ENCODE measurements at places on chromosomes 6 and 20.

- DNase-seq, result no peak
These were observed 8.0 kb upstream of the MYLK2 start for GRCh38 chr20:31811198-31811597.

DNA sequence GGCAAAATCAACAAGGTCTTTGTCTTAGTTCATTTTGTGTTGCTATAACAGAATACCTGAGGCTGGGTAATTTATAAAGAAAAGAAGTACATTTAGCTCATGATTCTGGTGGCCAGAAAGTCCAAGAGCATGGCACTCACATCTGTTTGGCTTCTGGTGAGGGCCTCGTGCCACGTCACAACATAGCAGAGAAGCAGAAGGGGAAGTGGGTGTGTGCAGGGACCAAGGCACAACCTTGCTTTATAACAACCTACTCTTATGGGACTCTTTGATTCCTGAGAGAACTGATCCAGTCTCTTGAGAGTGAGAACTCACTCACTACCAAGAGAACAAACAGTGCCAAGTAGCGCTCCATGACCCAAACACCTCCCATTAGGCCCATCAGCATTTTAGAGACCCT lies 25.4 kb downstream of the GABRR2 start:
- no peak for DNase-seq

GRCh38 chr6:124495665-124496190 lies 466.5 kb upstream of the RNF217 start:
- no peak for DNase-seq

GRCh38 chr20:57849521-57850215 lies 139.9 kb upstream of the PMEPA1 start:
- no peak for DNase-seq

DNA sequence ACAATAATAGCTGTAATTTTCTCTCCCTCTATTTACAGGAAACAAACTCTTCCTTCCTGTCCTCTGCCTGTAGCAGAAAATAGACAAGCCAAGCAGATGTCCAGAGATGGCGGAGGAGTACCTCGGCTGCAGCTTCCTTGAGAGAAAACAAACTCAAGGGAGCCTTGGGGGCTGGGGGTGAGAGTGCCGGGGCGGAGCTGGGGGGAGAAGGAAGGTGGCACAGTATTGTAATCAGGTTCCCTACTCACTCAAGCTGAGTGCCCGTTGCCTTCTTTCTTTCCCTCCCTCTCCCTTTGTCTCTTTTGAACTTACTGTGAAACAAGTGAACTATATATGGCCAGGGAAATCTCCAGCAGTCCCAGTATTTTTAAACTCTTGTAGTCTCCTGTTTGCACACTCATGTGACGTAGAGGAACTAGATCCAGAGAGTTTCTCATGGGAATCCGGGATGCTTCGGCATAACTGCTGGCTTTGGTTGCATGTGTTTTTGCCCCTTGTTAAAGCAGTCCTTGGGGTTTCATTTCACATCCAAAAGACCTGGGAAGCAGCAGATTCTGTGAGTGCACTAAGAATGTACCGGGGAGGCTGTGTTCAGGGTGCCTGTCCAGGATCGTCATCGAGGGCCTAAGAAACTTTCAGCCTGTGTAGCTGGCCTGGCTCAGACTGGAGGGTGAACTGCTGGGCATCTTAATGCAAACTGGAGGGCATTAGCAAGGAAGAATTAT lies 44.6 kb upstream of the HDDC2 start:
- no peak for DNase-seq

- DNase-seq, result no peak
These were observed 2.5 kb downstream of the SRMS start for GRCh38 chr20:63544958-63545516.

GRCh38 chr6:113095841-113096240 lies 748.7 kb downstream of the RFPL4B start:
- DNase-seq, result no peak

GRCh38 chr6:144555066-144555465 lies 269.9 kb downstream of the UTRN start:
- DNase-seq, result no peak

- no peak for DNase-seq
These were observed 59.3 kb downstream of the BTBD3 start for GRCh38 chr20:11976966-11977365.

- DNase-seq, result no peak
These were observed 747 bp downstream of the GABRR1 start for GRCh38 chr6:89216411-89216810.

GRCh38 chr6:28206928-28207509 lies 18.1 kb upstream of the ZSCAN9 start:
- DNase-seq, result no peak

- no peak for DNase-seq
These were observed 8.3 kb upstream of the NCOA3 start for GRCh38 chr20:47493175-47493962.

- no peak for DNase-seq
These were observed at the start of gene CNR1 for GRCh38 chr6:88165844-88166492. TSS of gene CNR1 (minus strand) at chr6:88166347. CDS start at chr6:88145274, 21,073 bp downstream.

DNA sequence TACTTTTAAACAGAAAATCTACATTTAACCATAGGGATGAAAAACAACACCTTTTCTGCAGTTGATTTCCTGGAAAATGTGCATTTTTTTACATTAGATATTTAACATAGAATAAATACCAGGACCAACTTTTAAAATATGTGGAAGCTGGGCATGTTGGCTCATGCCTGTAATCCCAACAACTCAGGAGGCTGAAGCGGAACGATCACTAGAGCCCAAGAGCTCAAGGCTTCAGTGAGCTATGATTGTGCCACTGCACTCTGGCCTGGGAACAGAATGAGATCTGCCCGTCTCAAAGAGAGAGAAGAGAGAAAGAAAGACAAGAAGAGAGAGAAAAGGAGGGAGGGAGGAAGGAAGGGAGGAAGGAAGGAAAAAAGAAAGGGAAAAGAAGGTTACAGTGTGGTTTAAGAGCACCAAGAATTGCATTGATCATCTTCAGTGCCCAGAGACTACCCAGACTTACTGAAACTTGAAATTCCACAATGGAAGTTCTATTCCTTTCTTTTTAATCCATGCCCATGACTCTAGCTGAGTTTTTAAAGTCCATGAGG lies 189.4 kb upstream of the ARID1B start:
- no peak for DNase-seq

DNA sequence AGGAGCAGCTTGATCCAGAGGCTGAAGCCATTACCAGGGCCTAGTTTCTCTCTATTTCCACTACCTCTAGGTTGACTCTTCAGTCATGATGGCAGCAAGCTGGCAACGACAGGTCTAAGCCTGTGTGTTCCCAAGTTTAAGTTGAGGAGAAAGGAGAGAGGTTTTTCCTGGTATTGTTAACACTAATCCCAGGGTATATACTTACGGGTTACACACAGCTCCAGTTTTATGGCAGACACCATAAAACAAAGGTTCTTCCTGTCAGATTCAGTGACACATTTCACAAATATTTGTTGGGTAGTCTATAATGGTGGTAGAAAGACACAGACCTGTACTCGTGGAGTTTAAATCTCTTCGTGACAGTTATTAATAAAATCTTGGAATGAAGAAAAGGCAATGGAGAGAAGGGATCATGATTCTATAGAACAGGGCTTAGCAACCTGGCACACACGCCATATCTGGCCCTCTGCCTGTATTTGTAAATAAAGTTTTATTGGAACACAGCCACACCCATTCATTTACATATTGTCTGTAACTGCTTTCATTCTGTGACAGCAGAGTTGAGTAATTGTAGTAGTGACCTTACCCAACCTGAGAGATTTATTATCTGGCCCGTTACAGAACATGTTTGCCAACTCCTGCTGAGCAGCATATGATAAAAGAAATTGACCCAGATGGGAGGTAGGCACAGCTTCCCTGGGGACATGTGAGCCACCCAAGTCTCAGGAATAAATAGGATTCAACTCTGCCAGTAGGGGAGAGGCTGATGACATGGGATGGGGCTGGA lies 323.3 kb downstream of the CDH4 start:
- DNase-seq, result no peak

DNA sequence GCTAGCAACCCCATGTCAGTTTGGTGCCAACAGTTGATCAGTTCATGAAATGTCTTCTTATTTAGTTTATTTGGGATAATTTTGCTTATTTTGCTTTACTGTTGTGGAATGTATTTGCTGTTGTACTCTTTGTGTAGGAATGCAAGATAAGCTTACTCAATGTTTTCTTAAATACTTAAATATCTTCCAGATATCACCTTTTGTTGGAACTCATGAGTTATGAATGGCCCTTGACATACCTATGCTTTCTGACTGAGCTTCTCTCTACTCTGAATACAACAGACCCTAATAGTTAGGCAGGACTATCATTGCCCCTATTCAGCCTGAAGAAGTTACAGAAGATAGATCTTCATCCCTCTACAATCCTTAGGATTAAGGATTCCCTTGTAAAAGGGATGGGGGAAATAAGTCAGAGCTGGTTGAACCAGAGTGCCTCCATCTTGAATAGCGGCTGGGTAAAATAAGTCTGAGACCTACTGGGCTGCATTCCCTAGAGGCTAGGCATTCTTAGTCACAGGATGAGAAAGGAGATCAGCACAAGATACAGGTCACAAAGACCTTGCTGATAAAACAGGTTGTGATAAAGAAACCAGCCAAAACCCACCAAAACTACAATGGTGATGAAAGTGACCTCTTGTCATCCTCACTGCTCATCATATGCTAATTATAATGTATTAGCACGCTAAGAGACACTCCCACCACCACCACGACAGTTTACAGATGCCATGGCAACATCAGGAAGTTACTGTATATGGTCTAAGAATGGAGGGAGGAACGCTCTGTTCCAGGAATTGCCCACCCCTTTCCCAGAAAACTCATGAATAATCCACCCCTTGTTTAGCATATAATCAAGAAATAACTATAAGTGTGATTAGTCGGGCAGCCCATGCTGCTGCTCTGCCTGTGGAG lies 196.9 kb downstream of the AKAP7 start:
- DNase-seq, result no peak

GRCh38 chr6:26404546-26404945 lies 2.5 kb downstream of the BTN3A1 start:
- no peak for DNase-seq

DNA sequence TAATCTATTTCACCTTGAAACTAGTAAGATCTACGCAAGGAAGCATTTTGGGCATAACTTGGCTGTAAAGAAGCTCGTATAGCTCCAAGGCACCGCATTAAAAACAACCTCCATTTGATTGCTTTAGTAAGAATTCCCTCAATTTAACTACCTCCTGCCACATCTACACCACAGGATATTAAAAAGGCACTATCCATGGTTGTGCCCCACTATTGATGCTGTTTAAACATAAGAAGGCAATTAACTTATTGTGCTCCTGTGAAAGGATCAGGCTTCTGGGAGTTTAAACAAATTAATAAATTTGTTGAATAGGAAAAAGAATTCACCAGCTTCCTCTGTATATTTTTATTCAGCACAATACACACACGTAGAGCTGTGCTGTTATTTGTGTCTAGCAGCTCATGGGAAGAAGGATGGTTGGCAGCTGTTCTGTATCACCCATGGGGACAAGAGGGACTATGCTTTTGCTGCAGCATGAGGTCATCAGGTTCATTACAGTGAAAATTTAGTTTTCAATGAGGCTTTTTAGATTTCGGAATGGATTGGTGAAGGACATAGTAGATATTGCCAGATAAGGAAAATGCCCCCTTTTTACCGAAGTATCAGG lies 513.3 kb downstream of the HAO1 start:
- DNase-seq, result no peak

DNA sequence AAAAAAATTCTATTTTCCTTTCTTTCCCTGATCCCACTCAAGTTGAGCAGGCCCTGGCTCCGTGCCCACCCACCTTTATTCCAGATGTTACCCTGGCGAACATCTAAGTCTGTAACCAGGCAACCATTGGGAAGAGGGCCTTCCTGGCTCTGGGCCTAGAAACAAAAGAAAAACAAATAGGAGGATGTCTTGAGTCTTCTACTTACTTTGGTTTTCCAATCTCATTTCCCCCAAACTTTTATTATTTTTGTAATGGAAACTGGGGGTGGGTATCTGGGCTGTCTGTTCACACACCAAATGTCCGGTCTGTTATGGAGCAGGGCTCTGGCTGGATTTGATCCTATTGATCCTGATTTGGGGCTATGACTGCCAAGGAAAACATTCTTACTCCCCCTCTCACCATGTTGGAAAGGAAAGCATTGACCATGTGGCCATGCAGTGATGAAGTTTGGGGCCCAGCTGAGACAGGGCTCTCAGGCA lies 744.1 kb downstream of the DHX35 start:
- DNase-seq, result no peak

DNA sequence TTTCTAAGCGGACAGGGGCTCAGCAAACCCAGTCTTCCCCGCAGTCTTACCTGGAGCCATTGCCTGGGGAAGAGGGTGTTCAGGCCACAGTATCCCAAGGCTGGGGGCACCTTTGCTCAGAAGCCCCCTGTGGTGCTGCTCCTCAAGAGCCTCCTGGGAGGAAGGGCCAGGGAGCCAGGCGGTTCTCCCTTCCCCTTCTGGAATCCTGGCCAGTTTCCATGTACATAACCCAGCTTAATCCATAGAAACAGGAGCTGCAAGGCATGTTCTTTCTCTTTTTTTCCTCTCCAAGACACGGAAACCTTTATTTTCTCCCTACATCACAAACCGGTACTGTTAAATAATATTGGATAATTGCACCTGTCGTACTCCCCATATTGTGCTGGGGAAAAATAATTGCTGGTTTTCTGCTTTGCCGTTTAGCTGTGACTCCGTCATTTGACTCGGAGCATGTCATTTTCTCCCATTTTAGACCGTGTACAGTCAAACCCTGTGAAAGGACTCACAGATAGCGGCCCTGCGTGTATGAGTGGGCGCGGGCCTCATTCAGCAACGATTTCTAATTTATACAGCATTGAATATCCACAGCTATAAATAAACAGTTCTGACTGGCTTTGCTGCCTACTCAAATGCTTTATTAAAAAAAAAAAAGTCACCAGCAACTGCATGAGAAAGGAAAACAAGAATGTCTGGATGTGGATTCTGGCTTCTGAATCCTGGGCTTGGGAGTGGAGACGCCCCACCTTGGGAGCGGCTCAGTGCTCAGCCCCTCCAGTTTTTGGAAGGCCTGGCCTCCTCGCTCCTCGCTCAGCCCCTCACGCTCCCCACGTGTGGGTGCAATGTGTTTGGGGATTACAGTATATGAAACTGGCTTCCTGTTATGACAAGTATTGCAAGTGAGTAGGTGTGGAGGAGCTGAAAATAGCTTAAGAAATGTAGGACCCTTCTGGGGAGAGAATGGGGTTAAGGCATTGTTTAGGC lies 67.3 kb downstream of the ADTRP start:
- DNase-seq, result no peak

- DNase-seq, result no peak
These were observed 49.2 kb downstream of the RNF144B start for GRCh38 chr6:18436341-18436740.

All from putamen (tissue), 1 donor.